ENCODE measurements at places on chromosomes 13 and 19.

DNA sequence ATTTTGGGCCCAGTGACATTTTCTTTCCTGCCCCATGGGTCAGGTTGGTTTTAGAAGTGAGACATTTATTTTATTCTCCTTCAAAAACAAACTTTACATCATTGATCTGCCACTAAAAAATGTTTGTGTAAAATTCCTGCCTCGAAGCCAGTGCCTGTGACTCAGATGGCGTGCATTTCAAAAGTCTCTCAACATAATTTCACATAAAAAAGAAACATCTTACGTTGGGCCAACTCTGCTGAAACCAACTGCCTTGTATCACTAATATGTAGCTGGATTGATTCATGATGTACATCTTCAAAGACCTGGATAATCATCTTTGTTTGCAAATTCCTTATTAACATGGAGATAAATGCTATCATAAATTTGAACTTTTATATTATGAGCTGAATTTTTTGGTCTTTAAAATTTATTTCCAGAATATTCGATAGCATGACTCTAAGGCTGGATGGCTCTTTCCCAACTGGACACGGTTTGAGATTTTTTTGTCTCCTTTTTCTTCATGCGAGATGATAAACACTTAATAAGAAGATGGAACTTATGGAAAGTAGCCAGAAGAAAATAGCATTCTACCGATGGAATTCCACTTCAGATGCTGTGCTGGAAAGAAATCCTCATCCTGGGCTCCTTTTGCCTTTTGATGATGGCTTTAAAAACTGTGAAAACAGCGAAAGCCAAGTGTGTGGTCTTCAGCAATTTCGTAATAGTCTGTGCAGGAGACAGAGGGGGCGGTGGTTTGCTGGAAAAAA, 420.5 kb downstream of the FGF9 start:
- no peak for DNase-seq

GRCh38 chr13:63184693-63185092, 1769.0 kb upstream of the PCDH20 start:
- DNase-seq, result no peak

GRCh38 chr19:17610384-17610783, 54.9 kb downstream of the COLGALT1 start:
- DNase-seq, result no peak

GRCh38 chr19:38277969-38278680, 13.8 kb downstream of the SPINT2 start:
- DNase-seq, result no peak

DNA sequence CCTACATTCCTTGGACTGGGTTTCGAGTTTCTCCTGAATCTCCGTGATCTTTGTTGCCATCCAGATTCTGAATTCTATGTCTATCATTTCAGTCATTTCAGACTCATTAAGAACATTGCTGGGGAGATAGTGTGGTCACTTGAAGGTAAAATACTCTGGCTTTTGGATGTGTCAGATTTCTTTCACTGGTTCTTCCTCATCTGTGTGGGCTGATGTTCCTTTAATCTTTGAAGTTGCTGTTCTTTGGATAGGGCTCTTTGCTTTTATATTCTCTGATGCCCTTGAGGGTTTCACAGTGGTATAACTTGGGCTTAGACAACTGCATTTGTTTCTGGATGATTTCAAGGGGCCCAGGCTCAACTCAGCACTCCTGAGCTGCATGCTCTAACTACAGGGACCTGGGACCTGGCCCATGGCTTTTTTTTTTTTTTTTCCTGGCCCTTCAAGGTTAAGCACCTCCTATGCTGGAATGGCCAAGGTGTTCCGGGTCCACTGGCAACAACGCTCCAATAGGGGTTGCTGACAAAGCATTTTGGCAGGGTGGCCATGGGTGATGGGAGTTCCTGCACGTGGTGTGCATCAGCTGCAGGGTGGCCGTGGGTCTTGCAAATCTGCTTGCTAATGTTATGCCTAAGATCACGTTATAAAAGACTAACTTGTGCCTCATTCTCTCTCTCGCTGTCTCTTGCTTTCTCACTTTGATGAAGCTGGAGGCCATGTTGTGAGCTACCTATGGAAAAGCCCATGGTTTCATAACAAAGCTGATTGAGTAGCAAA, 5.9 kb upstream of the SIGLEC7 start:
- no peak for DNase-seq

DNA sequence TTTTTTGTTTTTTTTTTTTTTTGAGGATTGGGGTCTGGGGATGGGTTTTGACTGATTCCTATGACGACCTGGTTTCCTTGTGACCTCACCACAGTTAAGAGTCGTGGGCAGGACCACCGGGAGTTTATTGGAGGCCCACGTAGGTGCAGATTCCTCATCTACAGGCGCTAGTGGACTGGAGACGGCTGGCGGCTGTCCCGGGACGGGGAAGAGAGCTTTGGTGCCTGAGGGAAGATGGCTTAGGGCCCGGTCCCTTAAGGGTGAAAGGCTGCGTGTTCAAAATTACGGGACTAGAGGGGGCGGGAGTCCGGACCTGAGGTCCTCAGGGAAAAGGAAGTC, 682 bp upstream of the TEAD2 start:
- no peak for DNase-seq

GRCh38 chr19:7504684-7505083, 11.2 kb upstream of the ZNF358 start:
- no peak for DNase-seq

DNA sequence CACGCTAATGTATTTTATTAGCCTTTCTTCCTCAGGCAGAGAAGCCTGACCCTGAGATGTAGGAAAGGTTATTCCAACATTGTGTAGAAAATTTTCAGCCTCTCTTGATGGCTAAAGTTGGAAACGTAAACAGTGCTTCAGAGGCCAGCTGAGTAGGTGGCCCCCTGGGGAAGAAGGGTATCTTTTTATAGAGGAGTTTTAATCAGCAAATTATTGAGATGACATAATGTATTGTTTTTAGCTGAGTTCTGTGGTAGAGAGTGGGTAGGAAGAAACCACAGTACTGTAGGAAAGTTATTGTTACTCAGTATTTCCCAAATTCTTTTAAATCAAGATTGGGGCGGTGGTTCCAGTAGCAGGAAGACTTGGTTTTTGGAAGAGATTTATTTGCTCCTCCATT, 268.8 kb downstream of the DLEU7 start:
- no peak for DNase-seq

GRCh38 chr13:95865080-95865615, 188.1 kb downstream of the UGGT2 start:
- no peak for DNase-seq

DNA sequence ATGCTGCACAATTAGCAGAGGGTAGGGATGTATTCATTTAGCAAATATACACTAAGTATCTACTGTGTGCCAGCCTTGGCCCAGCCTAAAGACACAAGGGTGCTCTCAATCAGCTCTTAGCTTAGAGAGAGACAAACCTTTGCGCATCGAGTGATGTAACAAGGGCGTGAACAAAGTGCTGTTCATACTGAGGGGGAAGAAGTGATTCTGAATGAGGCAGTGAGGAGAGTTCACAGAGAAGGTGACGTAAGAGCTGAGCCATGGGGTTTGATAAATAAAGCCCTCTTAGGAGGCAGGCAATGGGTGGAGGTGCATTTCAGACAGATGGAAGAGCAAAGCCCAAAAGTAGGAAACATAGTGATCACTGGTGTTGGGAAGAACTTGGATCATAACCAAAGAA, 68.5 kb downstream of the FLT1 start:
- no peak for DNase-seq

GRCh38 chr13:78299832-78300623, 303.3 kb downstream of the POU4F1 start:
- no peak for DNase-seq

DNA sequence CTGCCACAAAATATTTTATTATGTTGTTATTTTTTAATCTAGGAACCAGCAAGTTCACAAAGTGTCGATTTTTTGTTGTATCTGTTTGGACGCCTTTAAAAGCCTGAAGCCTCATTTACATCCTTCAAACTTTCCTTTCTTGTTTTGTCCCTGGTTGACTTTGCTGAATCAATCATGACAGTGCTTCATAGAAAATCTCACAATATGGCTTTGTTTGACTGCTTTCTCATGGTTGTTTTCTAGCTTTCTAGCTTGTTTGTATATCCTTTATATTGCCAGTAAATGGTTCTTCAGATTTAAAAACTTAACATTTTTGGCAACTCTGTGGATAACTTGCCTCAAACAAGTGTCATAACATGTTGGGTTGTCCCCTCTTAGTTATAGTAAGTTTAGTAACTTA, 84.1 kb upstream of the ATXN8OS start:
- no peak for DNase-seq

DNA sequence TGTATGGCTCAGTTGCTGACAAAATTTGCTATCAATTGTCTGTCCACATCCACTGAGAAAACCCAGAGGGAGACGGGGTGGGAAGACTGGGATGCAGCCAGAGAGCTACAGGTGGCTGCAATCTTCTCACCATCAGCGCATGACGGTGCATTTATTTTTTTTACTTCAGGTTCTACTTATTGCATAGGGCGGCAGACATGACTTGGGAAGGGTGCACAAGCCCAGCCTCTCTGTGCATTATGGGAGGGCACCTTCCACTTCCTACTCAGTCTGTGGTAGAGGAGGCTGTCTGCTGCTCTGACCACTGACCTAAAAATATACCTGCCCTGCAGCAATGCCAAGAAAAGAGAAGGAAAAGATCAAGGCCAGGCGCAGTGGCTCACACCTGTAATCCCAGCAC, 73.1 kb downstream of the ABCC4 start:
- no peak for DNase-seq

- DNase-seq, result no peak
These were observed 2.9 kb downstream of the RPS11 start for GRCh38 chr19:49499030-49499670.

DNA sequence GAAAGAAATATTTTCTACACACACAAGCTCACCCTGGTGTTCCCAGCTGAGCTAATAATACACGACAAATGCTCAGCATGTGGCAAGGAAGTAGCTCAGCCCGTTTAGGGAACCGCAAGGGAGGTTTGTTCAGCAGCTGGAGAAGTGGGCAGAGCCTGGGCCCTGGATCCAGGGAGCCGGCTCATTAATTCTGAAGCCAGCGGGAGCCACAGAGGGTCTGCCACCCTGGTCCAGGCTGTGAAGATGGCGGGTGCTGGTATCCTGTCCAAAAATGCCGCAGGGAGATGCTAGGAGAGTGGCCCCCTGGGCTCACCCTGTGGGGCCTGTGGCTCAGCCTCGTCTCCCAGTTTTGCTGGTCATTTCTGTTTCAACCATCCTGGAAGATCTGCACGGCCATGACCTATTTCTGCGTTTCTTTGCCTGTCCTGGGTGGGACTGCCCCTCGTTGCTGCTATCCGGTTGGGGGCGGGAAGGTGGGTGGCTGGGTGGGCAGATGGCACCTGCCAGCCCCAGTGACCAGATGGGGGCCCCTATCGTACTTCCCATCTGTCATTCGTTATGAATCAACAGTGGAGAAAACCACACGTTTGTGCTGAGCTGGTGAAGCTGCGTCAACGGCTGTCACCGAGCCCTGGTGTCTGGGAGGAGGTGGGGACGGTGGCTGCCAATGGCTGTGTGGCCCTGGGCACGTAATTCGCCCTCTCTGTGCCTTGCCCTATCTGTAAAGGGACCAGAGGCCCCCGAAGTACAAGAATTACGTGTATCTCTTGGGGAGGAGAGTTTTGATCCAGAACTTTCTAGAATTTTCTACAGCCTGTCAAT, 2.7 kb upstream of the GNA15 start:
- DNase-seq, result peak; percentile 28

DNA sequence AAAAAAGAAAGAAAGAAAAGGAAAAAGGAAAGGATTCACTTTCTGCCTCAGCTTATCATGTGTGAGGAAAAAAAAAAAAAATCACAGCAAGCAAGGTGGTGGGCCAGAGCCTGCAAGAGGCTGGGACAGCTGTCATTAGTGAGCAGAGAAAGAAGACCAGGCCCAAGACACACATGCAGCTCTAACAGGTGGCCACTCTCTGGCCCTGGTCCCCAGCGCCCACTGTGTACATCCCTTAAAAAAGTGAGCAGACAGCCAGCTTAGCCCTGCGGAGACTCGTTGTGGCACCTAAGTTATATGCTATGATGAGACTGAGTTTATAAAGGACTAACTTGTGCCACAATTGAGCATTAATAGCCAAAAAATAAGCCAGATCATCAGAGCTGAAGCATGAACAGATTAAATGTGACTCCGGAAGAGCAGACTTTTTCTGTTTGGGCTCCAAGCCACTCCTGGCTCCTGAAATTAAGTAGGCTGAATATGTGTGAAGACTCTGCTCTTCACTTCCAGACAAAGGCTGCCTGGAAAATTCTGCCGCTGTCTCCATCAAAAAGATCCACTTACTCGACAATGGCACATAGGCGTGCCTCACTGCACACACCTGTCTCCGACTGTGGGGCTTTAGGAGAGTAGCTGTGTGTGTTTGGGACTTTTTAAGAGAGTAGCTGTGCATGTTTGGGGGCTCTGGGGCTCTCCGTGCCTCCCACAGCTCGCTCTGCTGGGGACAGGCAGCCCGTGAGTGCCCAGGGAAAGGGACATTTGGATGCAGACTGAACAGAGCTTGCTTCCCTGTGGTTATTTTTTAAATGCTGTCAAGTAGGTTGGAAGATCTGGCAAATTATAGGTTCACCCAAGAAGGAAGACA, 55.0 kb downstream of the LATS2 start:
- DNase-seq, result no peak

DNA sequence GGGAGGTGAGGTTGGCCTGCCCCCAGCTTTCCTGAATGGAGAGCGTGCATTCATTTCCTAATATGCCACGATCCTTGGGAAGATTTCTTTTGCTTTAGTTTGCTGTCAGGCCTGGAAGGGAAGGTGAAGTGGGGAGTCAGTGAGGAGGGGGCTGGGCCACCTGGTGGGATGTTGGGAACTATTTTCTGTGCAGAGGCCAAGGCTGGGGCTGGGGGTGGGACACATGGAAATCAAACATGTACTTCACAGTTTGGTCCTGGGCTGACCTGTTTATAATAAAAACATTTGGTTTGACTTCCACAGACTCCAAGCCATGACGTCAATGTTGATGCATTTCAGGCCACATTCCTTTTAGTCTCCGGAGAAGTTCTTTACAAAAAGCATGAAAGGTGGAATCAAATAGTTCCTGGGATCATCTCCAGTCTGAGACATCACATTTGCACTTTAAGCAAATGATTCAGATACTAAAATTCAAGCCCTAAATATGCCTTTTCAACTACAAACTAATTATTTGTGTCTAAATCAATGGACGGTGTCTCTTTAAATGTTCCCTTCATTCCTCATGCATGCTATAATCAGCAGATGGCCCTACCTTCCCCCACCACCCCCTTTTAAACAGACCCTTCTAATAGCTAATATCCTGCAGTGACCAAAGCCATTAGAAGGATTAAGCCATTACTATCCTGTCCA, 41.5 kb upstream of the MEDAG start:
- DNase-seq, result no peak

Measured in activated CD4-positive, CD25-positive, alpha-beta regulatory T cell treated with anti-CD3 and anti-CD28 coated beads, Interleukin-2, amount 50 U/mL, for 16 hours (primary cell).